ENCODE measurements at places on chromosomes 3 and 15.

- no peak for DNase-seq
Observed at GRCh38 chr3:5186089-5186857, 1.2 kb upstream of the EDEM1 start.

- DNase-seq: no peak
Observed at GRCh38 chr3:806006-806405, 286.8 kb upstream of the CNTN6 start.

DNA sequence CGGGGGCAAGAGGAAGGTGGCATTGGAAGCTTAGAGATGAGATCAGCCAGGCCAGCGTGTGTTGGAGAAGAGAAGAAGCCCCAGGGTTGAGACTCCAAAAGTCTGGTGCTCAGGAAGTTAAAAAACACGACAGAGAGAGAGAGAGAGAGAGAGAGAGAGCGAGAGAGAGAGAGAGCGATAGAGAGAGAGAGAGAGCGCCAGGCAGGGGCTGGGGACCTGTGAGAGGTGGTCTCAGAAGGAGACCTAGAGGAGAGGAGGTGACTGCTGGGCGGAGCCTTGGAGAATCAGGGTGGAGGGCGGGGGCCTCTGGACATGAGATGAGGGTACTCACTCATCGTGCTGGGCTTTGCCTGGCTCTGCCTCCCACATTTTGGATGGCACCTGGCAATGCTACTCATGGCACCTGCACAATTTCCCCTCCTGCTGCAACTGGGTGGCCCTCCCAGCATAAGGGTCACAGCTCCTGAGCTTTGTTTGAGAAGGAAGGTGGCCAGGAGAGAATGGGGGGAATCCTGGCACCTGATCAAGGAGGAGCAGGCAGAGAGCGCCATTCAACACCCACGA lies 51.0 kb downstream of the FBLN2 start:
- DNase-seq: no peak

GRCh38 chr3:85571835-85572234 lies 613.0 kb downstream of the CADM2 start:
- no peak for DNase-seq

- DNase-seq: no peak
Observed at GRCh38 chr15:100002086-100002620, 268.9 kb upstream of the LYSMD4 start.

GRCh38 chr15:83443076-83443847 lies 3.9 kb upstream of the SH3GL3 start:
- DNase-seq: no peak

- no peak for DNase-seq
Observed at GRCh38 chr3:172700936-172701455, 9.9 kb downstream of the NCEH1 start.

DNA sequence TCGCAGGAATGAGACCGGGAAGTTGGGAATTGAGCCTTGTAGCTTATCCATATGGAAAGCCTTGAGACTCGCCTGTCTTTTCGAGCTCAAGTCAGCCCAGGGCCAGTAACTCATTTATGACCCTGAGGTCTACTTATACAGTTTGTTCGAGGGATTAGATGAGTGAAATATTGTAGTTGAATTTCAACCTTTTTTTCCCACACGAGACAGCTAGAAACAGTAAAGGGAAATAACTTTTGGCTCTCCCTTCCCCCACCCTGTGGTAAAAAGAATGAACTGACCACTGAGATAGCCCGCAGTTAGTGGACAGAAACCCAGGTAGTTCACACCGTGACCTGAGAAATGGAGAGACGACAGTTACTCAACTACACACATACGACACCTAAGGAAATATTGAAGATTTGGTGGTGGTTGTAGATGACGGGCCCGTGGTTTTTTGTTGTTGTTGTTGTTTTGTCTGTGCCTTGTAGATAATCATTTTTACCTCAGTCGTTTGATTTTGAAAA lies 841 bp downstream of the EIF3J start:
- no peak for DNase-seq

- no peak for DNase-seq
Observed at GRCh38 chr3:161420746-161421145, 49.4 kb upstream of the SPTSSB start.

DNA sequence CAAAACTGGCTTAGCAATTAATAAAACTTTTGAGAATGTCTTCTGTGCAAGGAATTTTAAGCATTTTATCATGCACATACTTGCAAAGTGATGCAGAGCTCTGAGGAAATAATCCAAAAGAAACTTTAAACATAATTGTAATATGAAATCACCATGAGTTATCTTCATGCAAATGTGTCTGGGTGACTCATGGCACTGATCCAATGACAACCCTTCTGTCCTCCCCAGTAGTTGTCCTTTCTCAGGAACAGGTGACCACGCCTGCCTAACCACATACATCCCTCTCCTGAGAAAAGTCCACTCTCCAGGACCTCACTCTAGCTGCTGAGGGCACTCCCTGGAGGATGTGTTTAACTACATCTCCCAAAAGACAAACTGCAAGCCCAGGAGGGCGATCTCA lies 530.6 kb upstream of the IL12A start:
- DNase-seq: no peak

GRCh38 chr15:55257938-55258337 lies 31.7 kb downstream of the RAB27A start:
- DNase-seq: no peak

- no peak for DNase-seq
Observed at GRCh38 chr3:46504789-46505188, 7.0 kb downstream of the RTP3 start.

- no peak for DNase-seq
Observed at GRCh38 chr15:93617443-93617842, 528.4 kb upstream of the RGMA start.

DNA sequence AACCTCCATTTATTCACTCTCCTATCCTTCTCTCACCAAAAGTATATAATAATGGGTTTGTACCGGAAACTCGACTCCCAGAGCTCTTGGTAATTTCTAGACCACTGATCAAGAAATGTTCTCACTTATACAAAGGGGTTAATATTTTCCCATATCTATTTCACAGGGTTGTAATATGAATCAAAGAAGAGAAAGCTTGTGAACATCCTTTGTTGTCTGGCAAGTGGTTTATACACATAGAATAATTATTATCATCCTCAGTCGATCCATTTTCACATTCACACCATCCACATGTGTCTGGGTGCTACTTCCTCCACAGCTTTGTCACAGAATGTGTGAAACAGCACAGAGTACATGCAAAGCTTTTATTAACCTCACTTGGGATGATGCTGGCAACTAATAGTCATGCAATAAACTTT lies 29.9 kb upstream of the STT3B start:
- peak; percentile 26 for DNase-seq

GRCh38 chr3:48428572-48429316 lies 1.1 kb downstream of the PLXNB1 start:
- no peak for DNase-seq

DNA sequence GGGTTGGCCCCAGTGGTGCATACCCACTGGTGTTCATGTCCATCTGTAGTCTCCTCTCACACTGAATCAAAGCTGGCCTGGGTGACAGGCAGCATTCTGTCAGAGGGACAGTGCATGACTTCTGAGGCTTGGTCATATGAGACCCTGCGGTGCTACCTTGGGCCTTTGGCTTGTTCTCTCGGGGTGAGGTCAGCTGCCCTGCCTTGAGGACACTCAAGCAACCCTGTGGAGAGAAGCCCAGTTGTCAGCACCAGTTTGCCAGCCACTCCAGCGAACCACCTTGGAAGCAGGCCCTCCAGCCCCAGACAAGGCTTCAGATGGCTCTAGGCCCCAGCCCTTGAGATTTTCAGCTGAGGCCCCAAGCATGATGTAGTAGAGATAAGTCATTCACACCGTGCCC lies 16.9 kb upstream of the RAB7A start:
- DNase-seq: no peak

DNA sequence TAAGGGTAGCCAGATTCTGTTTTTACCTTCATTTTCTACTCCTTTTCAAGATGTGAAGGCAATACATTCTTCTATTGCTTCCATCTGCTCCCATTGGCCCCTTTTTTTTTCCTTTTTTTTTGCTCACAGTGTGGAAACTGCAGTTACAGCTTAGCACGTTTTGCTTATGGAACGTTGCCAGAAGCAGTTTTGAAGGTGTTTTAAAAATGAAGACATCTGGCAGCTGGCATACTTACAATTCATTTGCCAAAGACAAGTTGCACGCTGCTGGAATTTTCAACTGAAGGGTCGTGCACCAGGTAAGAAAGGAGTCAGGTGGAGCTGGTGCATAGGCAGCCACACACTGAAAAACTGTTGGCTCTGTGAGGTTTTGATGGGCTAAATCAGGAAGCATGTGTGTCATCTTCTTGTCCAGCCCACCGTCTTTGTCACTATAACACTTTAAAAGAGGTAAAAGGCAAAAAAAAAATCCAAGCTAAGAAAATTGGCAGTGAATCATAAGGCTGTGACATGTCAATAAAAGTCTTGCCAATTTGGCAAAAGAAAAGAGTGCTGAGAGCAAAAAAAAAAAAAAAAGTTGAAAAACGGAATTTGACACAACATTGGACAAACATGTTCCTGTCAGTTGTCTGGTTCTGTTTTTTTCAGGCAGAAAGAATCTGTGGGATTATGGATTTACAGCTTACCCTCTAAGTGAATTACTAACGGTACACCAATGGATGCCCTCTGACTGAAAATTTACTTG lies 225.4 kb upstream of the SOX2 start:
- no peak for DNase-seq

DNA sequence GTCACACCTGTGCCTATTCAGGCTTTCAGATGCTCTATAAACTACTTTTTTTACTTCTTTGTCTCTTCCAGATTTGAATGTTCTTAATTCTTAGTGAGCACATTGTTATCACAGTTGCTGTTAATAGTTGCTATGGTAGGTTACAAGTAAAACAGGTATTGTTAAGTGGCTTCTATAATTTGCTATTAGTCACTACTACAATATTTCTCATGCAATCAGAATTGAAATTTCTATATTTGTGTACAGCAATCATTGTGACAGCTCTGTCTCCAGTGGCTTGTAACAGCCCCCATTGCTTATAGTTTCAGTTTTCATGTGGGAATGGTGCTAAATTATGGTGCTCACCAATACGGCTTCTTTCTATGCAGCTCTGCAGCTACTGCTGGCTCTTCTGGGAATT lies 318.4 kb upstream of the GOLIM4 start:
- no peak for DNase-seq

DNA sequence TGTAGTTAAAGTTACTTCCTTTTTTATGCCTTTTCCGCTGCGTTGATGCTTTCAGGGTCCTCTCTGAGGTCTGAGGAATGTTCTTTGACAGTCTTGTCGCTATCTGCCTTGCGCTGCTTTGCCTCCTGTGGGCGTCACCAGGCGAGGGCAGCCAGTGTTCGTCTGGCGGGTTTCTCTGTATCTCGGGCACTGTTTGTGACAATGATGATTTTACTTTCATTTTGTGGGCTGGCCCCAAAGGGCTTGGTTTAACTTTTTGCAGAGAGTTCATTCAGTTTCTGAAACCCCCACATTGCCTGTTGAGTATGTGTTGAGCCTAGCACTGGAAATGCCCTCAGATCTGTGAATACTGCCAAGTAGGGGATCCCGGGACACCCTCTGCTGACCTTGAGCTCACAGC lies 24.6 kb upstream of the SACM1L start:
- peak; percentile 43 for DNase-seq
